ENCODE measurements at places on chromosomes 6 and 20.

GRCh38 chr6:143695969-143696663 lies 18.4 kb downstream of the PHACTR2 start:
- no peak for DNase-seq

DNA sequence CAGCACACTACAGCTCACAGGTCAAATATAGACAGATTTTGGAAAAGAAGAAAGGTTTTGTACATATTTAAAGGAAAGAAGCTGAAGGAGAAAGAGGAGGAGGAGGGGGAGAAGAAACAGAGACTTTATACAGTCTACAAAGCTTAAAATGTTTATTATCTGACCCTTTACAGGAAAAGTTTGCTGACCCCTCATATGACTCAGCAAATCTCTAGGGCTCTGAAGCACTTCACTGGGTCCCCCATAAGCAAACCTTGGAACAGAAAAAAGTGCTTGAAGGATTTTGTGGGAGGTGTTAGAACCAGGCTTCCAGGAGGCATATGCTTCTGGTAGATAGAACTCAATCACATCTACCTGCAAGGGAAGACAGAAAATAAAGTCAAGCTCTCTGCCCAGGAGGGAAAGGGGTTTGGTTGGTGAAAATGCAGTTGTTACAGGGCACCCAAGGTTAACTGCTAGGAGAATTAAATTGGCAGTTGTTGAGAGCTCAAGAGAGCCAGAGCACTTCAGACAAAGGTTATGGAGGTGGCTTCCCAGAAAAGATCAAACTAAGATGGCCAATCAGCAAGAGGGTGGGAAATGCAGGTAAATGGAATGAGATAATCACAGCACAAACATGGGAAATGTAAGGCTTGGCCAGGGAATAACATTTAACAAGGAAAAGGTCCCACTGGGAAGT lies 207.4 kb upstream of the SGK1 start:
- no peak for DNase-seq

DNA sequence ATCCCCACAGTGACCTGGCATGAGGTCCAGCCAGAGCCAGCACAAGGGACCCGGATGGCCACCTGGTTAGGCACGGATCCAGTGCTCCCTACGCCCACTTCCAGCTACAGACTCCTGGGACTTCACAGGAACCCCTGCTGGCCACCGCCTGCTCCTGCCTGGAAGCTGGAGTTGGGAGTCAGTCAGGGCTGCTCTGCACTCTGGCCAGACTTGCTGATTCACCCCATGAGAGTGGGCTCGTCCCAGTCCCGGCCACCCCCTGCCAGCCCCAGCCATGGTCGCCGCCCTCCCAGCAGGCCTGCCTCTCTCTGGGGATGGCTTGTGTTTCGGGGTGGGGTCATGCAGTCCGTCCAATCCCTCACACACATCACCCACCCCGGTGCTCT lies 125.8 kb downstream of the DLL1 start:
- no peak for DNase-seq

GRCh38 chr20:48387675-48388074 lies 440.1 kb downstream of the PREX1 start:
- DNase-seq: no peak

- DNase-seq: no peak
Measured at GRCh38 chr20:7702141-7702540, 238.1 kb downstream of the HAO1 start.

DNA sequence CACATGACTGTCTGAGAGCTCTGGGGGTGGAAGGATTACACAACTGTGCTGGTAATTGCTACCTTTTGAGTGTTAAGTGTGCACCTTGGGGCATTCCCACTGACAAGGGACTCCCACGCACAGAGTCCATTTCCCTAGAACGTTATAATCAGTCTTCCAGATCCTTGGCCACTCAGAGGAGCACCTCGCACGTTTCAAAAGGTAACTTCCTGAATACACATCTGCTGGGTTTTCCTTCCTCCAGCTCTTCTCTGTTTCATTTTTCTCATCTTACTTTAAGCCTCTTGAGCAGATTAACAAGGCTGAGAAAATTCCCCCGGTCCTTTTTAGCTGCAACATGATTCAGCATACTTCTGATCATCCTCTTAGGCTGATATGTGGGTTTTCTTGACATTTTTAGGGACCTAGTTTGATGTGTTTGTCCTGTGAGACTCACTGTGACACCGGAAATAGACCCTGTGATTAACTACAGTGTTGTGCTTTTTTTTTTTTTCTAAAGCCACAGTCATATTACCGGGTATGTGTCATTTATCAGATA lies 98.4 kb upstream of the DUSP22 start:
- peak; percentile 47 for DNase-seq

DNA sequence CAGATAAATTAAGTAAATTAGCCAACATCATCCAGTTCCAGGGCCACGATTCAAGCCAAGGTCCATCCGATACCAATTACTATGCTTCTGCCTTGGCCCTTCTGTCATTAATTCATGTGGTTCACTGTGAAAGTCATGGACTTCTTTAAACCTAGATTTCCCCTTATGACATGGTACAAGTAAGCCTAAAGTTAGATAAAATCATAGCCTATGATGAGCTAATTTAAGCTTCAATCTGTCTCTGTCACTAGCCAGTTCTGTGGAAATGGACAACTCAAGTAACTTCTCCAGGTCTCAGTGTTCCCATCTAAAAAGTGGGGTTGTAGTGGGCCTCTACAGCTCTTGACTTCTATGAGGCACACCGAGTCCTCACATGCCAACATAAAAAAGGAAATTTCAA lies 225.5 kb upstream of the MARCKS start:
- no peak for DNase-seq

- no peak for DNase-seq
Measured at GRCh38 chr20:17442588-17442987, 88.6 kb downstream of the BFSP1 start.

GRCh38 chr20:47535088-47535487 lies 33.4 kb downstream of the NCOA3 start:
- no peak for DNase-seq

DNA sequence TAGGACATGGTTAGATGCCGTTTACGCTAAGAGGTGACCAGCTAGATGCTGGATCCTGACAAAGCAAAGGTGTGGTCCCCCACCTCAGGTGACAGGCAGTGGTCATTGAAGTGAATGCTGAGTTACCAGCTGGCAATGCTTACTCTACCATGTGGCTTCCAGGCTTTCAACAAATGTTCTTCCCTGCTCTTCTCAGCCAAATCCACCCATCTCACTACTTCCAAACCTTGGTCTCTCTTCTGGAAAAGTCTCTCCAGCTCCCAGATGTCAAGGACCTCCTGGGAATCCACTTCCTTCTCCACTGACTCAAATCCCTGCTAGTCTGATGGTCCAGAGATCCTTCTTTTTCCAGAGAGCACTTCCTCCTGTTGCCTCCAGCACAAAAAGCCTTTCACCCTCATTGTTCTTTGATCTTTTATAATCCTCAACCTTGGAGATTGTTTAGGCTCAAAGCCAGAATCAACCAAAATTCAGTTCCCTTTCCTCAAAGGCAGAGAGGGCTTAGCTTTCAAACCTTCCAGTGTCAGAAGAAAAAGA lies 228.0 kb downstream of the ZNF217 start:
- DNase-seq: no peak

GRCh38 chr6:50846852-50847155 lies 28.1 kb downstream of the TFAP2B start:
- DNase-seq: no peak

All from D721Med (cell line).